Adrenal gland (tissue), 19 donors: ENCODE measurements at places on chromosomes 1 and 21. TPM values are rescaled to one million over a fixed set of nuclear protein-coding genes. Genes with fewer than 3 reads are reported as not detected.

GRCh38 chr1:193525917-193526710, 339.7 kb upstream of the B3GALT2 start:
- no peak overlapping the region for H3K27ac ChIP-seq
- no peak overlapping the region for H3K4me3 ChIP-seq
- no peaks in the 10 kb centered on the region for H3K4me1 ChIP-seq
- no peak for DNase-seq
- H3K36me3 ChIP-seq, result no peaks in the 10 kb centered on the region

DNA sequence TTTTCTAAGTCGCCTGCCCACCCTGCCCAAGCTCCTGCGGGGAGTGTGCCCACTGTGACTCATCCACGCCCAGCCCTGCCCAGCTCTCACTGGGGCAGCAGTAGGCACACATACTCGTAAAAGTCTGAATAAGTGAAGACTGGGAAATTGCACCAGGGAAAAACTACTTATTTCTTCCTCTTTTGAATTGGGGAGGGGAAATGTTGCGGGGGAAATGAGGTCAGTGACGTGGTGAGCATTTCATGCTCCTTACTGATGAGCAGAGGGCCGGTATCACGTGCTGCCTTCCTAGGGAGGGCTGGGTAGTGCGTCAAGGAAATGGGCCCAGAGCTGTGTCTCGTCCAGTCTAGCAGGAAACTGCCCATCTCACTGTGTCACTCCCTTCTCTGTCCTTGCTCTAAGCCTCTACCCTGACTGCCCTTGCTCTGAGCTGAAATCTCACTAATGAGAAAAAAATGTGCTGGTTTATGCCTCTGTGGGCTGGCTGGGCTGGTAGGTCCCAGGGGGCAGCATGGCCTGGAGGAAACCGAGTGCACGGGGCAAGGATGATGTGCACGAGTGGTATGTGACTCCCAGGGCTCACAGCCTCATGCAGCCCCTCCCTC, 13.5 kb upstream of the TNFRSF1B start:
- no peak overlapping the region for H3K27ac ChIP-seq
- H3K36me3 ChIP-seq, result no peaks in the 10 kb centered on the region
- peak; percentile 80 for DNase-seq
- H3K27me3 ChIP-seq, result no peaks in the 10 kb centered on the region

GRCh38 chr1:178643349-178643748, 81.7 kb upstream of the RALGPS2 start:
- H3K4me3 ChIP-seq, result no peak overlapping the region
- no peak overlapping the region for H3K27ac ChIP-seq
- DNase-seq, result no peak
- no peaks in the 10 kb centered on the region for H3K27me3 ChIP-seq

- H3K27me3 ChIP-seq, result no peaks in the 10 kb centered on the region
- no peak overlapping the region for H3K4me3 ChIP-seq
- peak; percentile 73 for DNase-seq
- no peak overlapping the region for H3K27ac ChIP-seq
- H3K4me1 ChIP-seq, result no peaks in the 10 kb centered on the region
Observed at GRCh38 chr1:234647245-234647644, 37.3 kb upstream of the IRF2BP2 start.

- no peaks in the 10 kb centered on the region for H3K27me3 ChIP-seq
- no peak for DNase-seq
- peak overlapping the region; percentile 85 for H3K27ac ChIP-seq
- no peaks in the 10 kb centered on the region for H3K36me3 ChIP-seq
- H3K4me1 ChIP-seq, result peaks cover 19% of the 10 kb centered on the region
- no peak overlapping the region for H3K4me3 ChIP-seq
Observed at GRCh38 chr1:8456991-8457390, 139.1 kb downstream of the SLC45A1 start.

The RPL22 gene
- total RNA-seq, result 311 TPM
